Upper lobe of left lung (tissue), 6 donors: ENCODE measurements at places on chromosomes 12 and 14.
A peak's percentile ranks its signal among the peaks of the same experiment; 100 is the strongest.

DNA sequence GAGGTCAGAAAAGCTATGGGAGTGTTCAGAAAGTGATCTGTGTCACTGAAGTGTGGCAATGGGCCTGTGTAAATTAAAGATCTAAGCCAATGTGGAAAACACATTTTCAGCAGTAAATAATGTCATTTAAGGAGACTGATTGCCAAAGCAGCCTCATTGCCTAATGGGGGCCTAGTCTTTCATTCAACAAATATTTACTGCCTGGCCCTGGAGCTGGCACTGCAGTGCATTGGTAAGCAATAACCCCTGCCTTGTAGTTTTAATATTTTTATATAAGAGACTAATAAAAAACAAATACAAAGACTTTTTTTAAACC lies 326.6 kb downstream of the BTG1 start:
- H3K36me3 ChIP-seq = no peaks in the 10 kb centered on the region
- peak overlapping the region; percentile 54 for H3K27ac ChIP-seq
- no peak overlapping the region for H3K4me3 ChIP-seq
- H3K4me1 ChIP-seq = no peaks in the 10 kb centered on the region
- no peaks in the 10 kb centered on the region for H3K27me3 ChIP-seq

- H3K4me1 ChIP-seq = no peaks in the 10 kb centered on the region
- H3K27ac ChIP-seq = no peak overlapping the region
- DNase-seq = no peak
- H3K27me3 ChIP-seq = no peaks in the 10 kb centered on the region
These were observed 36.1 kb downstream of the PELI2 start for GRCh38 chr14:56154321-56154720.

- H3K36me3 ChIP-seq = no peaks in the 10 kb centered on the region
- no peaks in the 10 kb centered on the region for H3K27me3 ChIP-seq
- no peak overlapping the region for H3K27ac ChIP-seq
- no peak for DNase-seq
These were observed 319.1 kb downstream of the PPFIA2 start for GRCh38 chr12:81440001-81440400.

DNA sequence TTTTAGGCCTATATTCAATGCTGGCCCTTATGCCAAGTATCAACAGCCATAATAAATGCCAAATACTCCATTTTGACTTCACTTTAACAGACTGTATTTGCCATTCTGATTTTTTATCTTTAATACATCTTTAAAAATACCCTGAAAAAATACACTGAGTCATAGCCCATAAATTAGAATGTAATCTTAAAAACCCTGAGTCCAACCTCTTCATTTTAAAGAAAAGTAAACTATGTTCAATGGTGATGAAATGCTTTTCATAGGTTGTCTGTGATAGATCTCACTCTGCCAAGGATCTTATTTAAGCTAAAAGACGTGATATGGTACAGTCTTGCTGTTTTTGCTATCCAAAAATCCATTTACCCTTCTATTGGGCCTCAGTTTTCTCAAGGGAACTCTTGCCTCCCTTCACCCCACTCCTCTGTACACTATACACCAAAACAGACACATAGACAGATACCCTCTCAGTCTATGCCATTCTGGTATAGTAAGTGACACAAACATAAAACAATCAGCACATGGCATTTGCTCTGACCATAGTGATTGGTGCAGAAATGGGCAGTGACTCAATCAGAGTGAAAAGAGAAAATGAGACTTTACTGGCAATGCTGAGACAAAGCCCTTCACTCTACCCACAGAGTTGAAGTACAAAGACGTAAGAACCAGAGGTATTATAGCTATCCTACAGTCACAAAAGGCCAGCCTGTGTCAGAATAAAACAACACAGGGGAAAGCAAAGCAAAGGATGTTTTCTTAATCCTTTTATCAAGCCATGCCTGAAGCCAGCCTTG lies 49.1 kb downstream of the BTG1 start:
- no peak for DNase-seq
- no peaks in the 10 kb centered on the region for H3K36me3 ChIP-seq
- no peak overlapping the region for H3K27ac ChIP-seq
- H3K27me3 ChIP-seq = no peaks in the 10 kb centered on the region
- no peak overlapping the region for H3K4me3 ChIP-seq
- H3K4me1 ChIP-seq = no peaks in the 10 kb centered on the region

DNA sequence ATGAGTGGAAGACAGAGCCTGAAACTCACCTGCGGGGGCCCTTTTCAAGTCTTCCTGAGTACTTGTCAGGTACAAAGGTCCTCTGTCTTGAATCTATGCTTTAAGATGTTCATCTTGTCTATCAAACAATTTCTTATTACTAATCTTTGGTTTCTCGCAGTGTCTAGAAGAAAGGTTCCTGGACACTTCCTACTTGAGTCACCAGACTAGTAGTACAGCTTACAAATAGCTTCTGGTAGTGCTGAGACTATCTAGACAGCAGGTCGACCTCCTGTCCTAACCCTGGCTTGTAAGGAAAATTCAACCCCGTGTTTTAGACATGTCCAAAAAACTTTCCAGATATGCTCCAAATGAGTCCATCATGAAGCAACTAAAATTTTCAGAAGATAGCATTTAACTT lies 11.2 kb upstream of the ARID2 start:
- peaks cover 3% of the 10 kb centered on the region for H3K36me3 ChIP-seq
- no peak for DNase-seq

DNA sequence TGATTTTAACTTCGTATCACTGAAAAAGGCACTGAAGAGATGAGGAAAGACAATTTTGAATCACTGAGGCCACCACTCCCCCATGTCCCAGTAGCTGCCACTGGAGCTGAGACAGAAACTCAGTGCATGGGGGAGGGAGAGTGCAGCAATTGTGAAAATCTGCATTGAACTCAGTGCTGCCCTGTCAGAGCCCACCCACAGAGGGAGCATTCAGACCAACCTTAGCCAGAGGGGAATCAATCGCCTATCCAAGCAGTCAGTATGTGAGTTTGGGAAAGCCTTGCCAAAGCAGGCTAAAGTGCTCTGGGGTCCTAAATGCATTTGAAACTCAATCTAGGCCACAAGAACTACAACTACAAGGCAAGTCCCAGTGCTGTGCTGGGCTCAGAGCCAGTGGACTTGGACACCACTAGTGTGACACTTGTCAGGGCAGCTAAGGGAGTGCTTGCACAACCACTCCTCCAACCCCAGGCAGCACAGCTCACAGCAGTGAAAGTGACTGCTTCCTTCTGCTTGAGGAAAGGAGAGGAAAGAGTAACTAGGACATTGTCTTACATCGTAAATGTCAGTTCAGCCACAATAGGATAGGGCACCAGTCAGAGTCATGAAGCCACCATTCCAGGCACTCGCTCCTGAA lies 13.3 kb downstream of the RNASE3 start:
- H3K4me1 ChIP-seq = no peaks in the 10 kb centered on the region
- no peaks in the 10 kb centered on the region for H3K36me3 ChIP-seq
- H3K4me3 ChIP-seq = no peak overlapping the region
- no peak overlapping the region for H3K27ac ChIP-seq
- no peaks in the 10 kb centered on the region for H3K27me3 ChIP-seq
- no peak for DNase-seq

DNA sequence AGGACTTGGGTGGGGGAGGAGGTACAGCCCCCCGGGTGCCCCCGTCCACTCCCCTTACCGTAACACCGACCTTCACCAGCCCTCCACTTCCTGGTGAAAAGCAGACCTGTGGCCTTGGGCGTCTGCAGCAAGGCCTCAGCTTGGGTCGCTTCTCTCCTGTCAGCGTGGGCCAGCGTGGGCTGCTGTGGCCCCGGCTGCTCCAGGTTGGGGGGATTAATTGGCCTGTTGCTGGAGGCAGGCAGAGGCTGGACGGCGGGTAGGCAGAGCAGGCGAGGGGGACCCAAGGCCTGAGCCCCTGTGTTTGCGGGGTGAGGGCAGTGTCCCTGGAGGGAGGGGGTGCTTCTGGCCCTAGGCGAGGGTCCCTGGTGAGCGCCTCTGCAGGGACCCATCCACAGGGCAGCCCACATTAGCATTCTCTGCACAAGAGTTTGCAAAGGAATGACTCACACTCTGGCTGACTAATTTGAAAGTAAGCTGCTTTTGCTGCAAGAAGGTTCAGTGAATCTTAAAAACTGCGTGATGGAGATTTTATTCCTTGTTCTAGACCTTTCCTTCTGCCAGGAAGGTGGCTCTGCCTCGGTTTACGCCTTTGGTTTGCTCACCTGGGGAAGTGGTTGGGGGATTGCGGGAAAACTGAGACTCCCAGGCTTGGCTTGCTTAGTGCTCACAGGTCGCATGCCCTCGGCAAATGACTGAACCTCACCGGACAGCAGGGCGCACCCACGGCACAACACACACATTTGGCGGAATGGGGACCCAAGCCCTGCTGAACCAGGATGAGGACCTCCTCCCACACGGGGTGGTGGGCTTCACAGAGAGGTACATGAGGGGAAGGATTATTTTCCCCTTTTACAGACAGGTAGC lies 37.9 kb upstream of the DLK1 start:
- H3K27ac ChIP-seq = no peak overlapping the region
- H3K4me1 ChIP-seq = no peaks in the 10 kb centered on the region
- H3K4me3 ChIP-seq = no peak overlapping the region
- no peaks in the 10 kb centered on the region for H3K27me3 ChIP-seq
- DNase-seq = no peak
- no peaks in the 10 kb centered on the region for H3K36me3 ChIP-seq

DNA sequence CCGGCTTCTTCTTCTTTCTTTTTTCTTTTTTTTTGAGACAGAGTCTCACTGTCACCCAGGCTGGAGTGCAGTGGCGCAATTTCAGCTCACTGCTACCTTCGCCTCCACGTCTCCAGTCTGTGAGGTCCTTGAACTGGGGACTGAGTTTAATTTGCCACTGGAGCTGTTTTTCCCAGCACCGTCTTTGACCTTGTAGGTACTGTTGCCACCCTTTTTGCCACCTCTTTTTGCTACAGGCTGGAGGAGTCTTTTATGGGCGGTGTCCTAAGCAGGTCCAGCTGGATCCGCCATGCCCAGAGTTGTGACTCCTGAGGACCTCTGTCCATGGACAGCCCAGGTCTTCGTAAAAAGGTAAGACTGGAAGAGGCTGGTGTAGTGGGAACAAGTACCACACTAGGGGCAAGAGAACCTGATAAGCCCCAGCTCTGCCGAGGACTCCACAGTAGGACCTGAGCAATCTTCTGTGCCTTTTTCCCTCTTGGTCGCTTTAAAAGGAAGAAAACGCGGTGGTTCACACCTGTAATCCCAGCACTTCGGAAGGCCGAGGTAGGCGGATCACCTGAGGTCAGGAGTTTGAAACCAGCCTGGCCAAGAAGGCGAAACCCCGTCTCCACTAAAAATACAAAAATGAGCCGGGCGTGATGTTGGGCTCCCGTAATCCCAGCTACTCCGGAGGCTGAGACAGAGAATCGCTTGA lies 946 bp downstream of the RNU4-2 start:
- H3K4me3 ChIP-seq = peak overlapping the region; percentile 35
- H3K27ac ChIP-seq = peak overlapping the region; percentile 97
- H3K36me3 ChIP-seq = no peaks in the 10 kb centered on the region
- peaks cover 5% of the 10 kb centered on the region for H3K4me1 ChIP-seq

DNA sequence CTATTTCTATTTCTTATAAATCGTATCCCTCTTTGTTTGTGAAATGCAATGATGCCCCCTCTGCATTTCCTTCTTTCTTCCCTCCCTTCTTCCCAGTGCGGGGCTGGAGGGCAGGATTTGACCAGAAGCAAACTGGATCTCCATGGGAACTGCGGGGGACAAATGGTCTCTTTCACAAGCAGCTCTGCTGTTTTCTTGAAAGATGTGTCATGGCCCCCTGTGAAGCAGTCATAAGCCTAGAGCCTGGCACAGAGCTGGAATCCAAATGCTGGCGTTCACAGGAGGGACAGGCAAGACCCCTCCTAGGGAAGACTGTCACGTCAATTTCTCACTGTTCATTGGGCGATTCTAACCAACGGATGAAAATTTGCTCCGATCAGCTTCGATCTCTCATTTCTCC lies 203.5 kb upstream of the NOS1 start:
- no peak overlapping the region for H3K27ac ChIP-seq
- H3K4me3 ChIP-seq = no peak overlapping the region
- H3K36me3 ChIP-seq = no peaks in the 10 kb centered on the region
- no peaks in the 10 kb centered on the region for H3K27me3 ChIP-seq
- DNase-seq = no peak
- no peaks in the 10 kb centered on the region for H3K4me1 ChIP-seq

- H3K4me1 ChIP-seq = no peaks in the 10 kb centered on the region
- no peak overlapping the region for H3K27ac ChIP-seq
- DNase-seq = no peak
These were observed 98.3 kb downstream of the PDZRN4 start for GRCh38 chr12:41286426-41286825.

- H3K4me3 ChIP-seq = no peak overlapping the region
- no peak for DNase-seq
- H3K36me3 ChIP-seq = no peaks in the 10 kb centered on the region
- no peaks in the 10 kb centered on the region for H3K4me1 ChIP-seq
- no peaks in the 10 kb centered on the region for H3K27me3 ChIP-seq
- no peak overlapping the region for H3K27ac ChIP-seq
These were observed 108.8 kb upstream of the PCED1B start for GRCh38 chr12:46970636-46971035.

- H3K4me3 ChIP-seq = no peak overlapping the region
- H3K27me3 ChIP-seq = no peaks in the 10 kb centered on the region
- DNase-seq = no peak
- no peak overlapping the region for H3K27ac ChIP-seq
These were observed 166.6 kb upstream of the BCL2L14 start for GRCh38 chr12:11904124-11904523.

DNA sequence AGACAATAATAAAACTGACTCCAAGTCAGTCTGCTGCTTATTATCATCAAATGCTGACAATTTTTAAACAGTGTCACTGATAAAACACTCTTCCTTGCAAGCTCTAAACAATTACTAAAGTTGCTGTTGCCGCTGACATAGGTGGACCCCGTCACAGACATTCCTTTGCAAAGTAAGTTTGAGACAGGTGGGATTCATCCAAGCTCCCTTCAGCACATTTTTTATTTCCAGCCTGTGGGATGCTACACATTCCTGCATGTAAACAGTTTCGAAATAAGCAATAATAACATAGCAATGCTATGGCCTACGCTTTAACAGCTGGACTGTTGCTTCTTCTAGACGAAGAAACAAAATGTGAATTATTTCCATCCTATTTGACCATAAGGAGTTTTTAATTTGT lies 85.4 kb upstream of the HIF1A start:
- no peak overlapping the region for H3K4me3 ChIP-seq
- H3K27me3 ChIP-seq = no peaks in the 10 kb centered on the region
- H3K27ac ChIP-seq = no peak overlapping the region

- H3K36me3 ChIP-seq = no peaks in the 10 kb centered on the region
- no peak for DNase-seq
- H3K4me3 ChIP-seq = no peak overlapping the region
These were observed 25.1 kb upstream of the GPHB5 start for GRCh38 chr14:63343878-63344277.

DNA sequence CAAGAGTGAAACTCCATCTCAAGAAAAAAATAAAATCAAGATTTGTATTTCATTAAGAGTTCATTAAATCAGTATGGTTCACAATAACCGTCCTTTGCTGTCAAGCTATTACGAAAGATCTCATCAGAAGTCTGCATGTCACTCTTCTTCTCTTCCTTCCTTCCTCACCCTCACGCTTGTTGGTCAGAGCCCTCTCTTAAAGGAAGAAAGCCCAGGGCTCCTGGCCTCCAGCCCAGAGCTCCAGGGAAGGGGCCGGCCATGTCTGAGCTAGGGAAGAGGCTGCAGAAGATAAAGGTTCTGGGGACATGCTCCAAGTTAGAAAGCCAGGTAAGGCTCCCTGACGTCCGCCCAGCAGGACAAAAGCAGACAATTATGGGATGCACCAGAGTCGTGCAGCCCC lies 43.1 kb upstream of the DLK1 start:
- no peak overlapping the region for H3K27ac ChIP-seq
- no peak overlapping the region for H3K4me3 ChIP-seq
- peaks cover 6% of the 10 kb centered on the region for H3K4me1 ChIP-seq
- no peaks in the 10 kb centered on the region for H3K36me3 ChIP-seq
- no peaks in the 10 kb centered on the region for H3K27me3 ChIP-seq
- DNase-seq = no peak
